Stimulated activated CD8-positive, alpha-beta memory T cell treated with anti-CD3 and anti-CD28 coated beads, Interleukin-15, amount 100 ng/mL, for 4 hours (primary cell): ENCODE measurements at places on chromosomes 4 and X.

DNA sequence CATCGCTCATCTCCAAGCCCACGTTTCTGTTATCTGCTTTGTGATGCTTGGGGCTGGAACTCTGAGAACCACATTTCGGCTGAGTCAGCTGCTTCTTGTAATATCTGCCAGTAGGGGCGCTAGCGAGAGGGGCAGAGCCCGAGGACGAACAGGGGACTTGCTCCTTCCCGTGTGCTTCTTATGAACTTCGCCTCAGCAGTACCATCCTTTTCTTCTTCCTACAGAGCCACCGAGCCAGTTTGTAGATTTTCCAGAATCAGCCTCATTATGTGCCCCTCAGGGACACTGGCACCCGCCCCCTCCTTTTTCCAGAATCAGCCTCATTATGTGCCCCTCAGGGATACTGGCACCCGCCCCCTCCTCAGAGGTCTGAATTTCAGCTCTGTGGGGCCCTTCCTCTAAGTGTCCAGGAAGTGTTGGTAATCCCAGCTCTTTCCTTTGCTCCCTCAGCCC lies 441.7 kb upstream of the RASGEF1B start:
- no peak for DNase-seq

DNA sequence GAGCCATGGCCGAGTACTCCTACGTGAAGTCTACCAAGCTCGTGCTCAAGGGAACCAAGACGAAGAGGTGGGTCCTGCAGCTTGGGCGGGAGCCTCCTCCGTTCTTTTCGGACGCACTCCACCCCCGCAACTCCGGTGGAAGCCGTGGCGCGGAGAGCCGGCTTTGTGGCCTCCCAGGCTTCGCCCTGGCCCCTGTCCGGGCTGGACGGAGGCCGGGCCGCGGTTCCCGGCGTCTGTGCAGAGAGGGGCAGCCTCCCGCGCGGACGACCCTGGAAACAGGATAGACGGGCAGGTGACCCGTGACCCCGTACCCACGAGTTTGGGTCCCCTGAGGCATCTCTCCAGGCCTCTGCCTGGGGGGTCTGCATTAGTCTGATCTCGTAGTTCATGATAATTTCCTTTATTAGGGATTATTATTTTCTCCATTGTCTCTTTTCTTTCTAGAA lies 356 bp downstream of the FRG1 start:
- DNase-seq: no peak

DNA sequence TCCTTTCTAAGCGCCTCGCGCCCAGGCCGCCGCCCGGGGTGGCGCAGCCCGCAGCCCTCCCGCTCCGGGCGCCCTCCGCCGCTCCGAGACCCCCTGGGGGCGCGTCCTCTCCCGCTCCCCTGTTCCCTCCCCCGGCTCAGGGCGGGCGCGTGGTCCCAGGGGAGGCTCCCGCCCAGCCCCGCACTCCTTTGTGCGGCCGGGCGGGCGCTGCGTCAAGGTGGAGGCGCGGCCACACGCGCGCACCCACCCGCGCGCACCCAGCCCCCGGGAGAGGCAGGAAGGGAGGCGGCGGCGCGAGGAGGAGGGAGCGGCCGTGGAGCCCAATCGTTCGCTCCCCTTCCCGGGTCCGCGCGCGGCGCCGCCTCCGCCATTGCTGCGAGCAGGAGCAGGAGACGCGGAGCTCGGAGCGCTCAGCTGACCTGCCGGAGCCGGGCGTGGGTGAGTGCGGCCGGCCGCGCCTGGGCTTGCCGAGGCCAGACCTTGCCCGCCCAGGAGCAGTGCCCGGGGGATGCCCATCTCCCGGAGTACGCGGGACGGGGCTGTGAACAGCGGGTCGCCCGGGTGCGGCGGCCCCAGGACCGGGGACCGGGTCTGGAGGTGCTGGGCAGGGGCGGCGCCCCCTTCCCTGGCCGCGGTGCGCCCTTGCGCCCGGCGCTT lies at the start of gene NSG1:
Gene NSG1 (plus strand): TSS at position 367 of the 657 bp plus-strand sequence. CDS start 528 bp downstream, outside the sequence.
- DNase-seq: no peak

- no peak for DNase-seq
These were observed 415 bp downstream of the SHISA3 start for GRCh38 chr4:42397635-42398170.

- peak; percentile 5 for DNase-seq
These were observed 32.4 kb downstream of the PRDX4 start for GRCh38 chrX:23699636-23700194.

DNA sequence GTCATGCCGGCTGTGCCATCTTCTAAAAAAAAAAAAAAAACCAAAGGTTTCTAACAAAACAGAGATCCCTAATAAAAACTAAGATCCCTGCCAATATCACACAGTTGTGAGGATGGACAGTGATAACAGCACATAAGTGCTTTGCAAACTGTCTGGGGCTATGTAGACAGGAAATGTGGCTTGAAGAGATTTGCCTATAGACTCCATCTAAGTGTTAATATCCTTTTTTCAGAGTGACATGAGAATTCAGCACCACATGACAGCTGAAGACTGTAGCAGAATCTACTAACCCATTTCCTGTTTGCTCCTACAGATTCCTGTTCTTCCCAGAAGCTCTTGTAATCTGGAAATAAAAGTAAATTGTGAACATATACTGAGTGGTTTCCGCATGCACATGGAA lies 215.4 kb downstream of the KDR start:
- no peak for DNase-seq

DNA sequence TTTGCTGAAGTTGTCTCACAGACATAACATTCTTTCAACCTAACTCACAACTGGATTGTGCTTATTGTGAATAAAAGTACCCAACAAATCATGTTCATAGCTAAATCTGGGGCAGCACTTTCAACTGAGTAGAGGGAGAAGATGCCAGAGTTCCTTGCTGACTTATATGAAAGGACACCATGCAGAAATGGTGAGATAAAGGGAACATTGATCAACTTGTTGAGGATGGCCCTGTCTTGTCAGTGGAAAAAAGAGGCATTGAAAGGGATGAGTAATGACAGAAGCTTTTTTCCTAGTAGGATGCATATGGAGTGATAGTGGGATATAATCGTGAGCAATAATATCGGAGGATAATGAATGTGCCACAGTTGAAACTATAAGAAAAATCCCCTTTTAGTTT lies 221.7 kb downstream of the ARHGAP24 start:
- DNase-seq: no peak

DNA sequence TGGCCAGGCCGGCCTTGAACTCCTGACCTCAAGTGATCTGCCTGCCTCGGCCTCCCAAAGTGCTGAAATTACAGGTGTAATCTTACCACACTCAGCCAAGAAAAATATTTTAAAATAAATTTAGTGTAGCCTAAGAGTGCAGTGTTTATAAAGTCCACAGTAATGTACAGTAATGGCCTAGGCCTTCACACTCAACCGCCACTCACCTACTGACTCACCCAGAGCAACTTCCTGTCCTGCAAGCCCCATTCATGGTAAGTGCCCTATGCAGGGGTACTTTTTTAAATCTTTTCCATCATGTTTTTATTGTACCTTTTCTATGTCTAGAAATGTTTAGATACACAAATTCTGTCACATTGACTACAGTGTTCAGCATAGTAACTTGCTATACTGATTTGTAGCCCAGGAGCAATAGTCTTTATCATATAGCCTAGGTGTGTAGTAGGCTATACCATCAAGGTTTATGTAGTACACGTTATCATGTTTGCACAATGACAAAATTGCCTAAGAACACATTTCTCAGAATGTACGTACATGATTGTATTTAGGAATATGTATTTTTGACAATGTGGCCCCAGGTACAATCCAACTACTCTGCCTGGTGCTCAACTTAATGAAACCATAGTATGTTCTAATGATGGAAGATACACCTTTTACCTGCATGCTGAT lies 455.2 kb downstream of the PCDH7 start:
- no peak for DNase-seq

GRCh38 chr4:98289375-98289774 lies 28.2 kb downstream of the RAP1GDS1 start:
- DNase-seq: no peak

DNA sequence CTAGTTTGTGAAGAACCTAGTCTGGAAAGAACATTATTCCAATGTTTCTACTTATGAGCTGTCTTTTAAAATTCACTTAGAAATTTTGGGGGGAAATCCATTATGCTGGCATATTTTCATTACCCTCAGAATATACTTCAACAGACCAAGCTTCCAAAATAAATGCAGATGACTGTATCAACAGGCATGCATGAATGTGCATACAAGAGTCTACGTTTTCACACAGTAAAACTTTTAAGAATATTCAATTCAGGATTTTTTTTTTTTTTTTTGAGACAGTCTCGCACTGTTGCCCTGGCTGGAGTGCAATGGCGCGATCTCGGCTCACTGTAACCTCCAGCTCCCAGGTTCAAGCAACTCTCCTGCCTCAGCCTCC lies 49.7 kb downstream of the ABCG2 start:
- DNase-seq: no peak

DNA sequence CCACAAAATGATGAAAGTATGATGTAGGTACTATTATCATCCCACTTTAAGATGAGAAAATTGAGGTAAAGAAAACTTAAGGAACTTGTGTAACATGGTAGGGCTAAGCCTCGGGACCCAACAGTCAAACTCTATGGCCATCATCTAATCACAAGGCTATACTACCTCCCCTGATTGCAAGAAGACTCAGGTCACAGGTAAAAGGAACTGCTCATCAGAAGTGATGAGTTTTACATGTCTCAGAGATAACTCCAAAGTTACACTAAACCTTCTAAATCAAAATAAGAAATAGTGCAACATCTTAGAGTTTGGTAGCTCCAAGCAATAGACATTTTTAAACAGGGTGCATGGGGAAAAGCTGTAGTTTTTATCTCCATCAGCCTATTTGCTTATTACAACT lies 96.5 kb upstream of the MYOZ2 start:
- DNase-seq: no peak

DNA sequence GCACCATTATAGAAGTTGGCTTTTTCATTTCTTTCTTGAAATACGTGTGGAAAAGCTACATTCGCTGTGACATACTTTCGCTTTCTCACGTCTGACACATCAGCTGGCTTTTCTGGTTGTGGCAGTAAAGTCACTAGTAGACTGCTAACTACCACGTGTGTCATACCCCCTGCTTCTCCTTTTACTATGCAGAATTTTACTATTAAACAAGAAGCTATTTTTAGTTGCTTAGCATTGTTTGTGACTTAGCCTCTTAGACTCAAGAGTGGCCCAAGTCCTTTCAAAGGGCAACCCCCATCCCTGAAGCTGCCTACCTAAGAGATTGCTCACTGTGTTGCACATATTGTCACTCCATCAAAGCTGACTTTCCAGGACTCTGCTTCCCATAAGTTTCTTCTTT lies 2.1 kb upstream of the IL2 start:
- DNase-seq: no peak

- peak; percentile 70 for DNase-seq
These were observed 255 bp upstream of the CNOT6L start for GRCh38 chr4:77819404-77819842.

- no peak for DNase-seq
These were observed 48.9 kb upstream of the ZNF518B start for GRCh38 chr4:10506077-10506476.

DNA sequence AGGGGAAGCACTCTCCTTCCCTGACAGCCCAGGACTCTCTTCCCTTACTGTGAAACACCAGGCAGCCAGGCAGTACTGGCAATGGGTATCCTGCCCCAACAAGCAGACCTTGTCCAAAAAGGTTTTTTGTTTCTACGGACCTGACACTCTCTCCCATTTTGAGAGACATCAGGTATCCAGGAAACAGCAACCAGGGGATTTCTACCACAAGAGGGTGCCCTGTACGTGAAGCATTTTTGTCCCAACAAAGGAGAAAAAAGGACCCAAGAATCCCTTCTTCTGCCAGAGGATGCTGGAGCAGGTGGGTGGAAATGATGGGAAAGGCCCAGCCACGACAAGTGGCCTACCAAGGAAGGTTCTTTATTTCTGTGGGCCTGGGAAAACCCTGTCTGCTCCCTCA lies 65.7 kb upstream of the FGF13 start:
- no peak for DNase-seq

GRCh38 chrX:123698979-123699520 lies 33.8 kb downstream of the THOC2 start:
- no peak for DNase-seq

DNA sequence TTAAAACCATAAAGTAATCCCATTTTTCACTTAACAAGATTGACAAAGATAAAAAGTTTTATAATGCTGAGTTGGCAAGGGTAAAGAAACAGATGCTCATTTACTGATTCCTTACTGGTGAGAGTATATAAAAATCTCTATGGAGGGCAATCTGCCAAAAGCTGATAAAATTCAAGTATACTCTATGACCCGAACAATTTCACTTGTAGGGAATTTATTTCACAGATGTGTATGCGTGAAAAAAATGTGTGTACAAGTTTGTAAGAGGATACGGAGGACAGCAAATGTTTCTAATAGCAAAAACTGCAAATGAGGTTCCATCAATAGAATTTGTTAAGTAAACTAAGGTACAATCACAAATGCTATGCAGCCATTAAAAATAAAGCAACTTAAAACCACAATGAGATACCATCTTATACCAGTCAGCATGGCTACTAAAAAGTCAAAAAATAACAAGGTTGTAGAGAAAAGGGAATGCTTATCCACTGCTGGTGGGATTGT lies 23.4 kb downstream of the DHX15 start:
- DNase-seq: no peak

DNA sequence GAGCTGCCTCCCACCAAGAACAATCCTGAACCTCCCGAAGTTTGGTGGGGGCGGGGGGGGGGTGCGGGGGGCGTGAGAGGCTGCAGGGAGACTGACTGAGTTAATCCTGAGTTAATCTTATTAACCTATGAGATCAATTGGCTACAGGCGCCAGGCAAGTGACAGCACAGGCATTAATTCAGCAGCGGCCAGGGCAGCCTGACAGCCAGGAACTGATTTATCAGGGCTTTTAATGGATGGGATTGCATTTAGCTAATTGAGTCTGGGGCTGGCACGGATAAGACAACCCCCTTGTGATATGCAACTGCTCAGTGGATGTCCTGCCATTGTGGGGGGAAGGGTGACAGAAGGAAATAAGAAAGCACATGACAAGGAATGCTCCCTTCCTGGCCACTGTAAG lies 16.3 kb downstream of the RTL5 start:
- no peak for DNase-seq

- no peak for DNase-seq
These were observed 170.9 kb upstream of the CASK start for GRCh38 chrX:42094218-42094617.

DNA sequence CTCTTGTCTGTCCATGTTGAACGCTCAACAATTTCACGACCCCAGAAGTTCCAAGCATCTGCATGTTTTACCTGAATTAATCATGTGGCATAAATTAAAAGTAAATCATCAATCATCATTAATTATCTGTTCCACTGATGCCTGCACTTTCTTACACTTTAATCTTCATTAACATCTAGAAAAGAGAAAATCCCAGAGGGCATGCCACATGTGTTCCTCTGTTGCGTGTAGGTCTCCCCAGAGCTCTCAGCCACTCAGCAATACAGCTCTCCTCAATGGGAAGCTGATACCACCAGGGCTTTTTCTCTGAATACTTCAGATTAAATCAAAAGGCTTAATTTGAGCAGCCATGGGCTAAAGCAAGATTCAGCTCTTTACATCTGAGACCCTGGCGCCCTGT lies 722.4 kb upstream of the TENM3 start:
- DNase-seq: no peak

GRCh38 chr4:186778134-186778533 lies 54.5 kb upstream of the FAT1 start:
- DNase-seq: no peak
